ENCODE measurements at places on chromosomes 7 and 10.

DNA sequence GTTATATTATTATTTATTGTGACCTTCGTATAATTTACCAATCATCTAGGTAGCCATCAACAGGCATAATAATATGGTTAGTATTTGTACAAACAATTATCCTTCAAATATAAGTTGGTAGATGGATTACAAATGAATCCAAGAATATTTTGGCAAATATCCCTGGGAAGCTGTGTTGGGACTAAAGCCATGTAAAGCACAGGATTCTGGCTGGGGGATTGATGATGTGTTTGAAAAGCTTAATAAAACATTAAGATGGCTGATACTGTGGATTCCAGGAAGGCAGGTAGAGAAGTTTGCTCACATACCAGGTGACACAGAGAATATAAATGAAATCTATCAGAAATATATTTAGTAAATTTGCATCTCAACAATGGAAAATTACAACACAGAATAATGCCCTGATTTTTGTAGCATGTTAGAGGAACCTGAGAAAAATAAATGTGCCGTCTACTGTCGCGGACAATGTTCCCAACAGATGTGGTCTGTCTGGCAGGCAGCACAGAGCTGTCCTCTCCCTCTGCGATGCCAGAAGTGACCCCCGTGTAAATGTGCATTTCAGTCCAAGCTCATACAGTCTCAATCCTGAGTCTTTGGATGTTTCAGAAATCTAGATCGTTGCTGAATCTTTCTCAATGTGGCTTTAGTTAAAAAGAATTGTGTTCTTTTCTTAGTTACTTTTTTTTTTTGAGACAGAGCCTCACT, 125.0 kb downstream of the TEX36 start:
- DNase-seq = no peak

DNA sequence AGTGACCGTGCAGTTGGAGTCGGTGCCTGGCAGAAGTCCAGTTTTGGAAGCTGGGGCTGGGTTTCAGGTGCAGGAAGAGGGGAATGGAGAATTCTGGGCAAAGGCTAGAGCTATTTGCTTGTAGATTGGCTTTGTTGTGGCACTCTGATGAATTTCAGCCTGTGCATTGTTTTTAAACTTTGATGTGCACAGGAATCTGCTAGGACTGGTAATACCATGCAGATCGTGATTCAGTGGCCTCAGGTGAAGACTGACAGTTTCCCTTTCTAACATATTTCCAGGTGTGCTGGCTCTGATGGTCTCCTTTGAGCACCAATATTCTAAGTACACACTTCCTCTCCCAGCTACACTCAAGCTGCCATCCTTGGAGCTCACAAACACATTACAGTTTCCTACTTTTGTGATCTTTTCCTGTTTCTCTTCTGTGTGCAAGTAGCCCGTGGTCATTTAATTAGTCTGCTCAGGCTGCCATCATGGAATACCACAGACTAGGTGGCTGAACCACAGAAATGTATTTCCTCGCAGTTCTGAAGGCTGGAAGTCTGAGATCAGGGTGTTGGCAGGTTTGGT, 55.6 kb downstream of the NOC3L start:
- no peak for DNase-seq

- DNase-seq = no peak
These were observed 253.2 kb upstream of the SMIM30 start for GRCh38 chr7:113371416-113372043.

- DNase-seq = no peak
These were observed 42.4 kb upstream of the PRKAR2B start for GRCh38 chr7:107002126-107002525.

DNA sequence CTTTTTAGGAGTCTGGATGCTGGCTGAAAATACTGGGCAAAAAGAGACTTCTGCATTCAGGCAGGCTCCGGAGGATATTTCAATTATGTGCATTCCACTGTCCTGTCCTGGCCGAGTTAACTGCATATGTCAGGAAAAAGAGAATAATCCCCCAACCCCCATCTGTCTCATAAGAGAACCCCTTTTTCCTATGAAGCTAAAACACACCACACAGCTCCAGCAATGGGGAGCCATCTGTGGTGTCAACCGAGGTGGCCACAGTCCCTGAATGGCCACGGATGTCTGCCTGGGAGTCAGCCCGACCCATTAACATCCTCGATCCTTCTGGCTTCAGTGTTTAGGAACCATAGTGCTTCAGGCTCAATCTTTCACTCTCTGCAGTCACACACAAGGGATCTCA, 70.4 kb downstream of the RSU1 start:
- DNase-seq = no peak

DNA sequence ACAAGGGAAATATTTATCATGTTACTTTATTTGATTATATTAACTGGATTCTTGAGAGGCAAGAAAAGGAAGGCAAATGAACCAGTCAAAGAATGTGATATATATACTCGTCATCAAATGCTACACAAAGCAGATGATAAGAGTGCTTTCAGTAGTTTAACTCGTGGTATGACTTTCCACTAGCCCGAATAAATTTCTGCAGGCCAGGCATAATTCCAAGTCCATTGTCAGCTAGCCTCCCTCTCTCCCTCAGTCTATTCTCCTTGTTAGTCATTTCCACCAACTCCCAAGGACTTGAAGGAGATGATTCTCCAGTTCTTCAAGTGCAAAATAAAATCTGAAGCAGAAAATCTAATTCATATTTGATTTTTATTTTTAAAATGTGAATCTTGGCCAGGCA, 190.5 kb downstream of the GLI3 start:
- DNase-seq = no peak

Measured in type B pancreatic cell (in vitro differentiated cells).